Esophagus squamous epithelium (tissue), 5 donors: ENCODE measurements at places on chromosomes 16 and 17.

GRCh38 chr16:3542601-3543373 lies 34.4 kb downstream of the NLRC3 start:
- DNase-seq = no peak

GRCh38 chr17:58969612-58970011 lies 137.1 kb downstream of the TRIM37 start:
- DNase-seq = no peak

- no peak for DNase-seq
Observed at GRCh38 chr17:66752411-66752810, 82.5 kb upstream of the CACNG5 start.

GRCh38 chr17:20314834-20315233 lies 152.5 kb downstream of the LGALS9B start:
- no peak for DNase-seq

DNA sequence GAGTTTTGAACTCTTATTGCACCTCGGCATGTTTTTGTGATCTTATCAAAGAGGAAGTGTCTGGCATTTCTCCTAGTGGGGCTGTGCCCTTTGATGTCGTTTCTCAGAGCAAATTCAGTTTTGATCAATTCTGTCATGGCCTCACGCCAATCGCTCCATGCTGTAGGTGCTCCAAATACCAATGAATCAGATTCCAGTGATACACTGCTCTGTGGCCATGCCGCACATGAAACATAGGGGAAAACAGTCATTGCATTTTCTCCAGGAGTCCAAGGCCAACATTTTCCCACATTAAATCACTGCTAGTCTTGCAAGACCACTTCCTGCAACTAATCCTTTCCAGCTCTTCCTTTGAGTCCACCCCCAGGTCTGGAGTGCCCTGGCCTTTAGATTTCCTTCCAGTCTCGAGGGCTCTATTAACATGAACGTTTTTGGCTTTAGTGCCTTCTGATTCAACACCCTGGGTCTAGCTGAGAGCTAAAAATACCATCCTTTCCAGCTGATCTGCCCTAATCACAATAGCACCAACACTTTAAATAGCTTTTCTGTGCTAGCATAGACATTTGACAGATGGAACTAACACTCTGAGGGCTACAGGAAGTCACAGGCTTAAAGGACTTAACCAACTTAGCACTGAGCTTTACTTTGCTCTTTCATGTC lies 18.2 kb upstream of the RASL10B start:
- DNase-seq = no peak

DNA sequence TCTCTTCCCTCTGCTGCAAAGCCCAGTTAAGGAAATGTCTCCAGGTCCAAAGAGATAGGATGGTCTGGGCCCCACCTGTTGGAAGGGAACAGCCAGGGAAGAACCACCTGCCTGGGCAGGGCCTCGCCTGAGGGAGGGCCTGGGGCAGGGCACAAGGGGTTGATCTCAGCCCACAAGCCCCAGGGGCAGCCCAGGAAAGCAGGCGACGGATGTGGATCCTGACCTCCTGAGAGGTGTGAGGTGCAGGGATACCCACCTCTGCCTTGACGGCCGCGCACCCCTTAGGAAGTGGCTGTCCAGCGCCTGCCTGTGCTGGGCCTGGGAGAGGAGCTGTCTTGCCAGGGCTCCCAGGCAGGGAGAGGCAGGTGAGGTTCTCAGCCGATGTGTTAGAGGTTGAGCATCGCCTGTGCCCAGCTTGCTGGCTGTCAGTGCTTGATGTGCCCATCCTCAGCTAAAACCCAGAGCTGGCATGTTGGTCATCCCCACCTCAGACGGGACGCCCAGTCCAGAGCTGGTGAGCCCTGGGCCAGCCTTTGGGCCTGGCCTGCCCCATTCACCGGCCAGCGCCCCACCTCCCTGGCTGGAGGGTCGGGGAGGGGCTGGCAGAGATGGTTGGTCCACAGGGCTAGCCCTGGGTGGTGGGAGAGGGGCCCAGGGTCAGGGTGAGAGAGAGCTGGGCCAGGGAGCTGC lies 434 bp downstream of the CEMP1 start:
- DNase-seq = no peak

DNA sequence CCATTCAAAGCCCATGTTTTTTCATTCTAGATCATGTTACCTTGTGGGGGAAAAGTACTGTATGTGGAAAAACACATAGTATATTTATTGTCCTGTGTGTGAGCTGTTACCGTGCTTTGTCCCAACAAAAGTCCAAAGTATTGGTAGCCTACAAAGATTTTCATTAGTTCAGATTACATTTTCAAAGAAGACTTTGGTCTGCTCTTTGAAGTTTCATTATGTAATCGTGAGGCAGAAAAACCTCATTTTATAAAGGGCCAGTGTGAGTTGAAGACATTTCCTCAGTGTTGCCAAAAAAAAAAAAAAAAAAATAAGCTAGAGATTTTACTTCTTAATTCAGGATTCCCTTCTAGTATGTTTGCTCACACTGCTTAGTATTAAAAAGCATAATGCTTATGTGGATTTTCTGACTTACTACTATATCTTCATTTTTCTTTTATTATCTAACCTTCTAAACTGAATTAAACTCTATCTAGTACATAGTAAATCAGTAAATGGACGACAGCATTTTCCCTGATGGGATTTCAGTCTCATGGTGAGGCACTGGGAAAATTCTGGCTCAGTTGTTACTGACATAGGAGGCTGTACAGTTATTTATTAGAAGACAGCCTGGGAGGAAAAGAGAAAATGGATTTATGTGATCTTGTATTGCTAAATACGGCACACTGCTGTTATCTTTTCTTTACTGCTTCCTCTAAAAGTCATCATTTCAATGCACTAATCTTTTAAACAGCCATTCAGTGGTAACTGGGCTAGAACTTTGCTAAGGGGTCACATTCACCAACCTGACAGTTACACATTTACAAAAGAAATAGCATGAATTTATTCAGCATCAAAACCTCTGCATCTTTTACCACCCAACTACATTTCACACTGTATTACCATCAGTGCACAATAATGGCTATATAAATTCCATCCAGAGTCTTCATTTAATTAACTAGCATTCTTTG lies 100.6 kb downstream of the STXBP4 start:
- no peak for DNase-seq

DNA sequence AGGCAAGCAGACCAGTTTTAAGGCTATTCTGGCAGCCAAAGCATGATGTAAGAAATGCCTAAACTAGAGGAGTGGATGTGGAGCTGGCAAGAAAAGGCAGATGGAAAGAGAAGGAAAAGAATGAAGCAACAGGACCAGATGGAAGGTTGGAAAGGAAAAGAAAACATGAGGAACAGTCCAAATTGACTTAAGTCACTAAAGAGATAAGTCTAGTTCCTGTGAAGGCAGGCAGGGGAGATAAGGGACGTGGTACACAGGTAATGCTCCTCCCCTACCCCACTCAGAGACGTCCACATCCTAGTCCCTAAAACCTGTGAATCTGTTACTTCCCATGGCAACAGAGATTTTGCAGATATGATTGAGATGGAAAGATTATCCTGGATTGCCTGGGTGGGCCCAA lies 43.5 kb downstream of the TEX2 start:
- DNase-seq = no peak

- no peak for DNase-seq
Observed at GRCh38 chr17:69607162-69607834, 192.8 kb downstream of the MAP2K6 start.

GRCh38 chr16:86956437-86956836 lies 360.8 kb downstream of the C16orf95 start:
- no peak for DNase-seq

- DNase-seq = no peak
Observed at GRCh38 chr16:1526608-1527555, 6.6 kb upstream of the TMEM204 start.

GRCh38 chr17:69059458-69060175 lies 1.1 kb downstream of the ABCA9 start:
- no peak for DNase-seq

- no peak for DNase-seq
Observed at GRCh38 chr16:50136399-50136798, 16.7 kb upstream of the TENT4B start.

DNA sequence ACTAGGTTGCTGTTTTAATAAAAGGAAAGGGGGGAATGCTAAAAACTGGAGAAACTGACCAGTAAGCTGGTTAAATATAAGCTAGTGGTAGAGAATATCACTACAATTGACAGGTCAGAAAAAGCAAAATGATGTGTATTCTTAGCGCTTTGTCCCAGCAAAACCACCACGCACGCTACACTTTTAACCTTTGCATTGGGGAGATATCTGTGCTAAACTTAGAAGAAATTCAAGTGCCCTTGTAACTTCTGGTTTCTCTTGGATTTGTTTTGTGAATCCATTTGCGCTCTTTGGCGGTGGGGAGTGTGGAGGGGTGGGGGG lies 1.4 kb downstream of the GAN start:
- no peak for DNase-seq

- no peak for DNase-seq
Observed at GRCh38 chr17:51683291-51683690, 422.9 kb downstream of the UTP18 start.

DNA sequence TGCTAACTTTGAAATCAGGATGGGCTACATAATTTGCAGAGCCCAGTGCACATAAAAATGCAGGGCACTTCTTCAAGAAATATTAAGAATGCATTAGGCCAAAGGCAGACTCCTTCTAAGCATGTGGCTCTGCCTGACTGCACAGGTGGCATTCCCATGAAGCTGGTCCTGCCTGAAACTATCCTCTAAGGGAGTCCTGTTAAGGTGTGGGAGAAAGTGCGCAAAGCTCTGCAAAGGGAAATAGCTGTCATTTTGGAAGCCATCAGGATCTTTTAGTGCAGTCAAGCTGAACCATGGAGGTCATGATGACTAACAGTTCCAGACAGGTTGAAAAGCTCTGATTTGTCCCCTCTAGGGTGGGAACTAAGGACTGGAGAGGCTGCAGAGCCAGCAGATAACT lies 41.9 kb upstream of the CRHR1 start:
- DNase-seq = no peak

- DNase-seq = no peak
Observed at GRCh38 chr17:79631640-79632431, 21.0 kb upstream of the RBFOX3 start.

DNA sequence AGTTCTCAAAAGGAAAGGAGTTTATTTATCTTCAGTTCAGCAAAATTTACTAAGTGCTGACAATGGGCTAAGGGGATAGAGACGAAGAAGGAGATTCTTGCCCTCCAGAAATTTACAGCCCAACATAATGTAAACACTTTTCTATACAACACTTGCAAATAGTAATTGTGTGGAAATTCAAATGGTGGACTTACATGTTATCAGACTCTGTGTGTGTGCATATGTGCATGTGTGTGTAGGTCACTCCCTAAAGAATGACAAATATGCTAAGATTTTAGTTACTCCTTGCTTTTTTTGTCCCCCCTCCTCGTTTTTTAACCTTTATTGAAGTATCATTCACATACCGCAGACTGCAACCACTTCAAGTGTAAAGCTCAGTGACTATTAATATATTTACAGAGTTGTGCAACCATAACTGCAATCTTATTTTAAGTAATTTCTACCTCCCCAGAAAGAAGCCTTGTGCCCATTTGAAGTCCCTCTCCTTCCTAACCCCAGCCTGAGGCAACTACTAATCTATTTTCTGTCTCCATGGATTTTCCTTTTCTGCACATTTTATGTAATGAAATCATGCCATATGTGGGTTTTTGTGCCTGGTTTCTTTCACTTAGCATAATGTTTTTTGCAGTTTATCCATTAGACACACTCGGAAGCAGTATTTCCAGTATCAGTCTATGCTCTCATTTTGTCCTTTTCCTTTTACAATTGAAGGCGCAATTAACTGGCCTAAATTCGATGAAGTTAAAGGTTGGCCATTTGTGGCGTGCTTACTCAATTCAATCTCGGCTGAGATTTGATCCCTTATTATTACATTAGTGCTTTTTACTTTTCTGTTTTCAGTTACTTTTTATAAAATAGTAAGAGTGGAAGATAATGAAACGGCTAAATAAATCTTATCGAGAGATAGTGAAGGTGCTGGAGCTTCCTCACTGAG lies 318.4 kb downstream of the HAPSTR1 start:
- no peak for DNase-seq

DNA sequence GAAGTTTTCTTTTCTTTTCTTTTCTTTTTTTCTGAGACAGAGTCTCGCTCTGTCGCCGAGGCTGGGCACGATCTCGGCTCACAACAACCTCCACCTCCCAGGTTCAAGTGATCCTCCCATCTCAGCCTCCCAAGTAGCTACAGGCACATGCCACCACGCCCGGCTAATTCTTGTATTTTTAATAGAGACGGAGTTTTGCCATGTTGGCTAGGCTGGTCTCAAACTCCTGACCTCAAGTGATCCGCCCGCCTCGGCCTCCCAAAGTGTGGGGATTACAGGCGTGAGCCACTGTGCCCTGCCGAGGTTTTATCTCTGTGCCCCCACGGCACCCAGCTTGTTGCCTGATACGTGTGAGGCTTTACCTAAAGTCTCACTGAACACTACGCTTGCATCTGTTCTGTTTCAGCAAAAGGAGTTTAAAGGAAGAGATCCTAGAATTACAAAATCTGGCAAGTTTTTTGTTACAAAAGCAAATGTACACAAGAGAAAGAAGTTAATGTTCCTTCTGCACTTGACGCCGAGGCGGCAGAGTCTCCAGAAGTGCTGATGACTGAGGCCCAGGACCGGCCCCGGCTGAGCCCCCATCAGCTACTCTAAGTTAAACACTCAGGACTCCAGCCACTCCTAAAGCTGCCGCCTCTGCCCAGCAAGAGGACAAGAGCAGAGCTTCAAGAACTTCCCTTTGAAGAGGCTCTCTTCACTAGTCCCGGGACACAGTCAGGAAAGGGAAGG lies 9.2 kb downstream of the ABCA3 start:
- DNase-seq = no peak

DNA sequence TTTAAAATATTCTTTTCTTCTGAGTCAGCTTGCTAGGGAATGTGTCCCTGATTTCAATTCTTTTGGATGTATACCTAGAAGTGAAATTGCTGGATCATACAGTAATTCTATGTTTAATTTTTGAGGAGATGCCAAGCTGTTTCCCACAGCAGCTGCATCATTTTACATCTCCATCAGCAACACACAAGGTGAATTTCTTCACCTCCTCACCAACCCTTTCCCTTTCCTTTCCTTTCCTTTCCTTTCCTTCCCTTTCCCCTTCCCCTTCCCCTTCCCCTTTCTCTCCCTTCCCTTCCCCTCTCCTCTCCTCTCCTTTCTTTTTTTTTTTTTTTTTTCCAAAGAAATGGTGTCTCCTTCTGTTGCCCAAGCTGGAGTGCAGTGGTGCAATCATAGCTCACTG lies 45.4 kb upstream of the BRD7 start:
- DNase-seq = no peak

GRCh38 chr17:3978421-3979289 lies 14.4 kb upstream of the ATP2A3 start:
- DNase-seq = no peak

- DNase-seq = no peak
Observed at GRCh38 chr16:56345406-56346050, 79.8 kb downstream of the AMFR start.

DNA sequence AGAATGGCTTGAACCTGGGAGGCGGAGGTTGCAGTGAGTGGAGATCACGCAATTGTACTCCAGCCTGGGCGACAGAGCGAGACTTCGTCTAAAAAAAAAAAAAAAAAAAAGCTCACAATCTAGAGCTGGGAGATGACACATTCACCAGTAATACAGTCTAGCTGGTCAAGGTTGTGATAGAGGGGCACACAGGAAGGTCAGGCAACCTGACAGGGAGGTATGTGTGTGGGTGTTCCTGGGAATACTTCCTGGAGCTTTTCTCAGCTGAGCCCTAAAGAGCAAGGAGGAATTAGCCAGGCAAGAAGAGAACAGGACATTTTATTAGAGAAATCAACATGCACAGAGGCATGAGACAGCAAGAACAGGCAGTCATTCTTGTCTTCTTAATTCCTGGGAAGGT lies 216.7 kb downstream of the SHISA9 start:
- DNase-seq = no peak

GRCh38 chr17:77874303-77875050 lies 84.0 kb upstream of the TNRC6C start:
- no peak for DNase-seq
